CD4-positive, alpha-beta memory T cell (primary cell): ENCODE measurements at places on chromosomes 13 and 19.

DNA sequence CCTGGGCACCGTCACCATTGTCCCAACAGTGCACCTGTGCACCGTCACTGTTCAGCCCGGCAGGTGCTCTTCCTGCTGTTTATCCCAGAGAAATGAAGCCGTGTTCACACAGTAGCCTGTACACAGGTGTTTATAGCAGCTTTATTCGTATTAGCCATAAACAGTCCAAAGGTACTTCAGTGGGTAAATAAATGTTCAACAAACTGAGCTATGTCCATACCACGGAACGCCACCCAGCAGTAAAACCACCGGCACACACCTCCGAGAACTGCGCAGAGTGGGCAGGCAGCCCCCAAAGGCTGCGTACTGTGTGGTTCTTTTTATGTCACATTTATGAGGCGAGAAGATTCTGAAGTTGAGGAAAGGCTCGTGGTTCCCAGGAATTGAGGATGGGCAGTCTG, 44.9 kb upstream of the DCUN1D2 start:
- no peak for DNase-seq

DNA sequence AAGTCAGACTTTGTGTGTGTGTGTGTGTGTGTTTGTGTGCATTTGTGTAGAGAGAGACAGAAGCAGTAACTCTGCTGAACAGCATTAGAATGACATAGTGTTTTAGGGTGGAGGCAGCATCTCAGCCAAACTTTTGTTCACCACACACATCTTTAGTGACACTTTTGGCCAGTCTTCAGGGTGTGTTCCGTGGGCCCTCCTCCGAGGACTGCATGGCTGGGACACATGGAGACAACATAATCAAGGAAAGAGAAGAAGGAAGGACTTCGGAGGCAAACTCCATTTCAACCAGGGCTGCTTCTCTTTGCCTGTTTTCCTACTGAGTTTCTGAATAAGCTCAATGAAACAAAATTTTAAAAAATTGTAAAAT, 205.1 kb downstream of the LHFPL6 start:
- no peak for DNase-seq

GRCh38 chr19:47435196-47435595, 15.9 kb upstream of the MEIS3 start:
- no peak for DNase-seq

DNA sequence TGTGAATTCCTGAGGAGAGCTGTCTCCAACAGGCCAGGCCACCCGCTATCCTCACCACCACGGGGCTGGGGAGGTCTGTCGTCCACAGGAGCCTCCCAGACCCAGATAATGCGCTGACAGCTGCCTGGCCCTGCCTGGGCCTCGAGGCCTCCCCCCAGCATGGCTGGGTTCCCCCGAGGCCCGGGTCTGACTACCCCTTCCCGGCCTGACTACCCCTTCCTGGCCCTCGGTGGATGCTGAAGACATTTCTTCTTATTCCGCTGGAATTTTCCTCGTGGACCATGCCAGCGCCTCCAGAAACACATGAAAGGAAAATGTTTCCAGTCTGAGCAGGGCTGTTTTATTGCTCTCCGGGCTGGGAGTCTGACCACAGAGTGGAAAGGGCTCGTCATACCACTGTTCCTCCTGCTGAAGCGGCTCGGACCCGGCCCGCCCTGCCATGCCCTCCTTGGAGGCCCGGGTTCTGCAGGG, 16.8 kb upstream of the COMP start:
- no peak for DNase-seq

DNA sequence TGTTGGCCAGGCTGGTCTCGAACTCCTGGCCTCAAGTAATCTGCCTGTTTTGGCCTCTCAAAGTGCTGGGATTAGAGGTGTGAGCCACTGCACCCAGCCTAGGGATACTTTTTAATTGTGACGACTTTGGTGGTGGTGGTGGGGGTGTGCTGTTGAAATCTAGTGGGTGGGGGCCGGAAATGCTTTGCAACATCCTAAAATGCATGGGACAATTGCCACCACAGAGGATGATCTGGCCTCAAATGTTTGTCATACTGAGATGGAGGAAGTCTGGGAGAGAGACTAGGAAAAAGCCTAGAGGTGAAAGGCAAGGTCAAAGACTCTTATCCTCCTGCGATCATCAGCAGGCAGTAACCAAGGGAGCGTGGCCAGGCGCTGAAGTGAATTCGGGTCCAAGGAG, 1.4 kb downstream of the NWD1 start:
- no peak for DNase-seq

GRCh38 chr13:109870274-109870673, 83.9 kb upstream of the IRS2 start:
- no peak for DNase-seq

DNA sequence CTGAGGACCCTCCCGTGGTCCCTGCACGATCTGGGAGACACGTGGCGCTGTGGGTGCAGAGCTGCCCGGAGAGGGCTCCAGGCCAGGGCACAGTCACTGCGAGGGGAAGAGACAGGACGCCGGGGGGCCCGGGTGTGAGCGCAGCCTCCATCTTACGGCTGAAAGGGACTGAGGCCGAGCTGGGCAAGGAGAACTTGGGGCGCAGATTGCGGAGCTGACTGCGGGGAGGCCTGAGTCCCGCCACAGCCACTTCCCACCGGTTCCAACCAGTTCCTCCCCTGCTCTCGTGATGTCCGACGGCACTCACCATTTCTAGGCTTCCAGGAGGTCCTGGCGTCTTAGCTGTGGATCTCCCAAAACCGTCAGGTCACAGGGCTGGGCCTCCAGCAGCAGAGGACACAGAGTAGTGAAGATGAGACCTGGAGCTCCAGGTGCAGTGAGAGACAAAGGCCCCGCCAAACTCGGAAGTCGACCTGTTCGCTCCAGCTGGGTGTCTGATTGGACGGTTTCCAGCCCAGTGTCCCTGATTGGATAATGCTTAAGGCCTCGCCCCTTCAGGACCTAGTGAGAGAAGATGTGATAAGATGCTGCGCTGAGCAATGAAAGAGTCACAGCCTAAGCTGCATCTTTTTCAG, 4.8 kb upstream of the ZNF253 start:
- peak; percentile 77 for DNase-seq

GRCh38 chr13:61084988-61085387, 330.7 kb downstream of the PCDH20 start:
- no peak for DNase-seq

GRCh38 chr19:3575260-3575741, 2.6 kb downstream of the HMG20B start:
- no peak for DNase-seq

DNA sequence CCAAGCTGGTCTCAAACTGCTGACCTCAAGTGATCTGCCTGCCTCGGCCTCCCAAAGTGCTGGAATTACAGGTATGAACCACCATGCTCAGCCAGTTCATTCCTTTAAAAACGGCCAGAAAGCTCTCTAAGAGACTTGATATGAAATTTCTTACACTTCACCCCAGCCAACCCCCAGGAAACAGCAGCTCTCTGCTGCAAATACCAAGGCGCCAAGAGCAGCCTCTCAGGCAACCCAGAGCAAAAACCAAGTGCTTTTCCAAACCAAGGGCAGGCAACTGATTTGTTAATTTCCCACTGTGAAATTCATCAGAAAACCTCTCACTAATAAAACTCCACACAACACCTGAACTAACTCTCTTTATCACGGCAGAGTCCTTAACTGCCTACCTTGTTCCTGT, 44.9 kb downstream of the LATS2 start:
- no peak for DNase-seq

DNA sequence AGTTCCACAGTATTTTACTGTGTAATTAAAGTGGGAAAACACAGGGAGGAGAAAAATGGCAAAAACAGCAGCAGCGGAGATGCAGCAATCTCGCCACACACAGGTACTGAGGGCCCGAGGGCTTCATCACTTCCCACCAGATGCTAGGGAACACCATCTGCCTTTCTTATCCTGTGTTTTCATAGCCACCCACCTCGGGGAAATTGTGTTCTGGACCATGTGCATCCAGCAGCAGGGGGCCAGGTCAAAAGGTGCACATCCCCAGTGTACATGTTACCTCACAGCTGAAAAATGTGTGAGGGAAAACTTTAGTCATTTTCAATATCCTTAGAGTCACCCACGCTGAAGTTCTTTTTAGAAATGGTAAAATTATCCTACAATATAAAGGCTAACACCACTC, 30.2 kb downstream of the PDCD5 start:
- DNase-seq: no peak

- no peak for DNase-seq
These were observed 57.3 kb downstream of the KLF2 start for GRCh38 chr19:16381756-16382401.

DNA sequence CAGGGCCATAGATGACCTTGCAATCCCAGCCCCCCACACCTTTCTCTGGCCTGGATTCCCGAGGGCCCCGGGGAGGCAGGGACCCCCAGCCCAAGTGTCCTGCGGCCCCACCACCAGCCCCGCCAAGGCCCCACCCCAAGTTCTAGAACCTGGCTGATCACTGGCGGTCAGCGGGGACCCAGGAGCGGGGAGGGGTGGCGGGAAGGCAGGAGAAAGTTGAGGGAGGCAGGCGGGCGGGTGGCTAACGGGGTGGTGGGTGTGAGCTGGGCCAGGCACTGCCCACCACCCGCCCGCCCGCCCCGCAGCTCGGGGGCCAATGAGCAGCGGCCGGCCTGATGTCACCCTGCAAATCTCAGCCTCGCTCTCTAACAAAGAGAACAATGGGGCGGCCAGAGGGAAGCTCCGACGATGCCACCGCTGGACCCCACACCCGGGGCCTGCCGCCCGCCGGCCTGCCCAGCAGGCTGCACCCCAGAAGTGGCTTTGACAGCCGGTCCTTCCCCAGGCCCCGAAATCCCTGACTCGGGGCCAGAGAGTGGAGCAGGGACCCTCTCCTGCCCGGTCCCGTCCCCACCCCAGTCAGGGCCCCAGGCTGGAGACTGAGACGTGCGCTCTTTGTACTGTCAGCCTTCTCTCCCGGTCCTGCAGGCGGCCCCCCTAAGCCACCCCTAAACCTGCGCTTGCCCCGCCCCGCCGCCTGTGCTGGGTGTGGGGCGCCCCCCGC, 1.6 kb downstream of the MEX3D start:
- no peak for DNase-seq

DNA sequence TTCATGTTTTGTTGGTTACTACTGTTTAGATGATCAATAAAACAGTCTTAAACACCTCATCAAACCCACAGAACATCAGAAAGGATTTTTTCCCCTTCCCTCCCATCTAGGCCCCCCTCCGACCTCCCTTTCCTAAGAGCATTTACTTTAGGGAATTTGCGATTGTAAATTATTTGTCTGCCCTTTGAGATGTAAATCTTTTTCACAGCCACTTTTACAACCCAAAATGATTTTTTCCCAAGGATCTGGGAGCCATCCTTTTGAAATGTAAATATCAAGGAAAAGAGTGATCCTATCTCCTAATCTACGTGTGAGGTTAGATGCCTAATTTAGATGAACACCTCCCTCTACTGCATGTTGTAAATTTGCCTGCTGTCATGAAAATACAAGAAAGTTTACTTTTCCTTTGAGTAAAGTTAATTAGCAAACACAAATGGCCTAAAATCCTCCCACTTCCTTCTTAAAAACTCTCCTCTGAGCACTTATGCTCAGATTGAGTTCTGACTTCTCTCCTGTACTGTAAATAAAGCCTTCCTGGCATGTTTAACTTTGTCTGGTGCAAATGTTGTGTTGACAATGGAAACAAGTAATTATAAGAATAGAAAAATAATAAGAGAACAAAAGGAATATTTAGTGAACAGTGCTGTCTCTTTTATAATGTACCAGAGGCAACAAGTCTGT, 1646.9 kb upstream of the SPRY2 start:
- DNase-seq: no peak

GRCh38 chr19:31506102-31506501, 156.9 kb upstream of the TSHZ3 start:
- no peak for DNase-seq

- no peak for DNase-seq
These were observed 132.5 kb upstream of the ARGLU1 start for GRCh38 chr13:106700439-106700838.

DNA sequence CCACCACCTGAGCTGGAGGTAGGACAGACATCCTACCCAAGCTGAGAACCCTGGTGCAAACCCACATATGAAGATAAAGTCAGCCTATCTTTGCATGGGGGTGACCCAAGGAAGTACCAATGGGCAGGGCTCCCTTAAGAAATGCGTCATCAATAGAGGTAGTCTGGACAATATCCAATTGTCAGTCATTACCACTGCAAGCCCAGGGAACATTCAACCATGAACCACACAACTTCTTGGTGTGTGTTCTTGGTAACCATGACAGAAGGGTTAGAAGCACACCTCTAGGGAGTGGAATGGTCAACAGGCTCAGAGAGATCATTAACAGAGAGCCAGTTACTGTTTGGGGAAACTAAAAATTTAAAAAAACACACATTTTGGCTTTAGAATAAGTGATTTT, 34.7 kb upstream of the DOCK9 start:
- no peak for DNase-seq

- no peak for DNase-seq
These were observed 436.8 kb downstream of the FGF14 start for GRCh38 chr13:101965096-101965495.

- peak; percentile 79 for DNase-seq
These were observed 2.7 kb upstream of the CNN1 start for GRCh38 chr19:11535792-11536595.

GRCh38 chr19:29893606-29894284, 48.3 kb upstream of the URI1 start:
- DNase-seq: no peak

DNA sequence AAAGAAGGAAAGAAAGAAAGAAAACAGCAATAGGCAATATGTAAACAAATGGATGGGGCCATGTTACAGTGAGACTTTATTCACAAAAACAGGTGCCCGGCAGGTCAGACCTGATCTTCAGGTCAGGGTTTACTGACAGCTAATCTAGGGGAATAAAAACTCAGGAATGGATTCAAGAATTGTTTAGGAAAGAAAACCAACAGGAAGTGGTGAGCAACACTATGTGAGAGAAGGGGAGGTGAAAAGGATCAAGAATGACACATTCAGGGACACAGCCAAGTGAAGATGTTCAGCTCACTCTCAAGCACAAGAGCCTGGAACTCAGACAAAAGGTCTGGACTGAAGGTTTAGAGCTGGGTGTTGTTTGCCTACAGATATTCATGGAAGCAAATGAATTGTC, 244.5 kb downstream of the EFNB2 start:
- DNase-seq: no peak

DNA sequence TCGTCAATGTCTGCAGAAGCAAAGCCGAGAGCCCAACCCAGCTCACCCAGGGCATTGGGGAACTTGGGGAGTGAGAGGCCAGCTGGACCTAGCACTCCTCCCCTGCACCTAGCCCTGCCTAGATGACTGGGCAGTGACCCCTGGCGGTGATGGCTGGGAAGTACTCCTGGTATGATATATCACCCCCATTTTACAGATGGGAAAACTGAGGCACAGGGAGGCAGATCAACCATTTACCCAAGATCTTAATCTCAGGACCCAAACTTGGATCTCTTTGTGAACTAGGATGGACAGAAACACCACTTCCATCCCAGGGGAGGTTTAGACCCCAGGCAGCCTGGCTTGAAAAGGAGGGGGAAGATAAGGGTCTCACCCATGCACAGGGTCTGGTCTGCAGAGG, 43.5 kb downstream of the CCL25 start:
- DNase-seq: no peak
